ENCODE measurements at places on chromosomes 7 and 10. TPM values are rescaled to one million over a fixed set of nuclear protein-coding genes. Genes with fewer than 3 reads are reported as not detected.

- no peak for DNase-seq
Measured at GRCh38 chr10:28354511-28354910, 51.6 kb upstream of the MPP7 start.

GRCh38 chr7:45146531-45147379 is 10.8 kb upstream of the RAMP3 start:
- DNase-seq: no peak

ZNF804B gene
- total RNA-seq: not detected

DNA sequence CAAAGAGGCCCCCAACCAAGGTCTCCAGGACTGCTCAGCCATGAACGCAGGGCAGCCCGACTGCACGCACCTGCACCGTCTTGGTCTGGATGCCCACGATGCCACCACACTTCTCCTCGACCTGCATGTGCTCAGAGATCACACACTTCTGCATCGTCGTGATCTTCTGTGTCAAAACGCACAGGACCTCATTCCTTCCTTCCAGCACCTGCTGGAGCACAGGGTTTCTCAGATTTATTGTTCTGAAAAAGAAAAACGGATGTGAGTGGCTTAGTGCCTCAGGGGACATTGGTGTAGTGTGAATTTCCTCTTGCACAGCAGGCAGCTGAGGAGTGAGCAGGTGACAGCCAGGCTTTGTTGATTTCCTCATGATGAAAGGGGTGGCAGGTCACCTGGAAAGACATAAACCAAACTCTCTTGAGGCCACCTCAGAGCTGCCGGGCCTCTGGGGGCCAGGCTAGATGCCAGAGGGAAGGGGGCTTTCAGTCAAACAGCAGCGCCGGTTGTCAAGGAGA is 38.2 kb downstream of the GSDME start:
- DNase-seq: no peak

DNA sequence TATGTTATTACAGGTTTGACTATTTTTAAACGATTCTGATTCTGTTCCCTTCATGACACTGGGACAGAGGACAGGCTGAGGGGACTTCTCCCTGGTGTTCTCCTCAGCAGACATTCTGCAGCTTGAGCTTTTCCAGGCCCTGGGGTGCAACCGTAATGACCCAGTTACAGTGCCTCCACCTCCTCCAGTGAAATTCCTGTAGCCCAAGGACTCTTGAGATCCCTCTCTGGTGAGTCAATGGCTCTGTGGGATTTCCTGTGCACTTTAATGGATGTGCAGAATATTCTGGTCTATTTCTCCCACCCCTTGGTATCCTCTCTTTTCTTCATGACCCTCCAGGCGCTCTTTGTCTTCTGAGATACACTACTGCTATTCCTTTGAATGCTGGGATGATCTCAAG is 319.3 kb downstream of the INHBA start:
- no peak for DNase-seq

DNA sequence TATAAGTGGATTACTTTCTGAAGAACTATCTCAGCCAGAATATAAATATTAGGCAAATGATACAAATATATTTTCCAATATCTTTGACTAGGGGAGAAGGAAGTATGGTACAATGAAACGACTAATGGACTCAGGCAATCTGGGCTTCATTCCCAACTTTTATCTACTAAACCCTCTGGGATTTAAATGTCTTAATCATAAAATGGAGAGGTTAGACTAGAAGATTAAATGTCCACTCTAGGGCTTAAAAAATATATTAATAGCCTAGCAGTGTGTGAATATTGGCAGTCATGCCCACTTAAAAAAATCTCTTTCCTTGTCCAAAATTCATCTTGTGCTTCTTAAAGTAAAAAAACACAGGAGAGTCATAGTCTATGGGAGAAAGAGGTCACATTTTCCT is 98.3 kb downstream of the CTTNBP2 start:
- DNase-seq: no peak

- DNase-seq: no peak
Measured at GRCh38 chr7:85185424-85186082, 1.3 kb downstream of the SEMA3D start.

DNA sequence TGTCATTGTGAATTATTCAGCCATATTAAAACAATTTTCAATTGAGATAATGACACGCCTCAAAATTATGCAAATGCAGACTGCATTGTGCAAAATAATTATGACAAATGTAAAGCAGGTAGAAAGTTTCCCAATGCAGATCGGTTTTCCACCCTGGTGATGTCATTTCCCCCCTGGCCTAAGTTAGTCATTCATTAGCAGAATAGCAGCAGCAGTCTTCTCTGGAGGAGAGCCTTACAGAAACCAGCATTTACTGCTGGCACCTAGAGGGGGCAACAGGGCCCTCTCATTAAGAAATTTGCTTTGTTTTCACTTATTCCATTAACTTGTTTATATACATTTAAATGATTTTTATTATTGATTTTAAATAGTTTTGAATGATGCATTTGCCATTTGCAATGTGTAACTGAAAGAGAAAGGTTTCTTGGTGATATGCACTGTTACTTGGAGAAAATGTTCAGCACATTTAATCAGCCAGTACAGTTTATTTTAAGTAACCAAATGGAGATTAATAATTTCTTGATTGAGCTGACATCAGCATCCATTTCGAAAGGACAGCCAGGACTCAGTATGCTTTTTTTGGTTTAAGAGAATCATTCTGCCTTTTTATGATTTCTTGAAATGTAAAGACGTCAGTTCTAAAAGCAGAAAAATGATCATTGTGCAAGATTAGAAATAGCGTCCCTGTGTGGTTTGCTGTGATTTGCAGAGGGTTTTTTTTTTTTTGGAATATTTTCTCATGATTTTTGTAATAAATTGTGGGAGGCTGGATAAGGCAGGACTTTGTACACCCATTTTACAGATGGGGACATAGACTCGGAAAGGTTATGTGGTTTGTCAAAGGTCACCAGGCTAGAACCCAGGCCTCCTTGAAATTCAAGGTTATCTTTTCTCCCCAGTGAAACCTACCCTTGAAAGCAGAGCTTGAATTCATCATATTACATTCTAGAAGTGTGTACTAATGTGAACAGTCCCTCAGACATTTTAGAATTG is 3.5 kb downstream of the ARID5B start:
- peak; percentile 48 for DNase-seq

- DNase-seq: no peak
Measured at GRCh38 chr7:82617156-82617555, 173.6 kb upstream of the CACNA2D1 start.

SUMF2 gene
- total RNA-seq: 121 TPM

DNA sequence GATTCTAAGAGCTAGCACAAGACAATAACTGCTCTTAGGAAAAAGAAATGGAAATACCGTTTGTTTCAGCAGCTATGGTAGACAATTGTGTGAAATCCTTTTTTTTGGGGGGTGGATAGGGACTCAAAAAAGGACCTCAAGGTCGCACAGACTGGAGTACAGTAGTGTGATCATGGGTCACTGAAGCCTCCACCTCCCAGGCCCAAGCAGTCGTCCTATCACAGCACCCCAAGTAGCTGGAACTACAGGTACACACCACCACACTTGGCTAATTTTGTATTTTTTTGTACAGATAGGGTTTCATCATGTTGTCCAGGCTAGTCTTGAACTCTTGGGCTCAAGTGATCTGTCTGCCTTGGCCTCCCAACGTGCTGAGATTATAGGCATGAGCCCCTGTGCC is 33.9 kb downstream of the KMT2E start:
- DNase-seq: no peak

- no peak for DNase-seq
Measured at GRCh38 chr10:3057946-3058345, 9.4 kb upstream of the PFKP start.

SFXN2 gene
- 22.2 TPM for total RNA-seq

DNA sequence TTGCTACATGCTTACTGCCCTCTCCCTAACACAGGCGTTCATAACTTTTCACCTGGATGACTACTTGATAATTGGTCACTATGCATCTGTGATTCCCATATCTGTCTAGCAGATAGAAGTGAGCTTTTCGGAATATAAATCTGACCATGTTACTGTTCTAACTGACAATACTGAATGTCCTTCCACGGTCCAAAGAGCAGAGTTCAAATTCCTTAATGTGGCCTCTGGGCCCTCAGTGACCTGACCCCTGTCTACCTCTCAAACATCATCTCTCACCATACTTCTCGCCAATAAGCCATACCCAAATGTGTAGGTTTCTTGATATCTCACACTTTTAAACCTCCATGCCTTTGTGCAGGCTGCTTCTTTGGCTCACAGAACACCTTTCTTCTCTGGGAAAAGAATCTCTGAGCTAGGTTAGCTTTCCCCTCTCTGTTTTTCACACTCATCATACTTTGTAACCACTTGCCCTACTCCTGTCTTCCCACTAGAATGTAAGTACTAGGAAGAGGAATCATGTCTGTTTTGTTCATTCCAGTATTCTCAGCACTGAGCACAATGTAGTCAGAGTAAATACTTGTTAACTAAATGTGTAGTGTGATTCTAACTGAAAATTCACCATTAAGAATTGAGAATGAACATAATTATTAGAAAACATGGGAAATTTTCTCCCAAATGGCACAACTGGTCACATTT is 39.2 kb upstream of the LRRC17 start:
- no peak for DNase-seq

CNTNAP2 gene
- not detected for total RNA-seq

DNA sequence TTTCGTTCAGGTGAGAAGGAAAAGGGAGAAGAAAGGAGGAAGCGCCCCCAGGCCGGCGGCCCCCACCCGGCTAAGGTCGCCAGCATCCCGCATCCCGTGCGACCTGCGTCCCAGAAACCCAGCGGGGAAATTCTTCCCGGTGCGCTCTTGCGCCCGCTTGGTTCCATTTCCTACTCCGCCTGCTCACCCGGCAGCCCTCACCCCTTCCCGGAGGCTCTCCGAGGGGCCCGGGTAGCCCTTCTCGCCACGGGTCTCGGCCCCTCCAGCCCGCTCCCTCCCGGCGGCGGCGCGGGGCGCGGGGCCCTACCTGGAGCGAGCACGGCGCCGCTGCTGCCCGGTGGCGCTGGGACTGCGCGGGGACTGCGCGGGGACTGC is at the start of gene PRKCQ:
Gene PRKCQ (minus strand): TSS at position 373 of the 375 bp plus-strand sequence. CDS start 65,141 bp downstream, outside the sequence.
- DNase-seq: no peak

DNA sequence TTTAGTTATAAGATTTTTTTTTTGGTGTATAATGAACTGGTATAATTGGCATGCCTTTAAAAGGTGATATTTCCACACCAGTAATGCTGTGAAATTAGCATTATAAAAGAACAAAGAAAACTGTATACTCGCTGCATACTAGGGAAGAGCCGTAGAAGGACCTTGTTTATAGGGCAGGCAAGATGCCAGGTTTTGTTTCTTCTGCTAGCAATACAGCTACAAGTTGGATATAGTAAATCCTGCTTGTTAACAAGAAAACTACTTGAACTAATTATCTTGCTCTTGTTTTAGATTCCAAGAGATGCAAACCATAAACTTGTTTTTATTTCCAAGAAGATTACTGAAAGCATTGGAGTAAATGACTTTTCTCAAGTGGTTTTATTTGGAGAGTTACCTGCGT is 1.9 kb downstream of the DNAH11 start:
- DNase-seq: no peak

NRG3 gene
- not detected for total RNA-seq

GRCh38 chr10:33333260-33334101 is 986 bp downstream of the NRP1 start:
- peak; percentile 62 for DNase-seq

TACC2 gene
- total RNA-seq: not detected

- DNase-seq: no peak
Measured at GRCh38 chr7:29288181-29289091, 93.9 kb downstream of the CHN2 start.

- DNase-seq: no peak
Measured at GRCh38 chr10:31771331-31771831, 157.2 kb downstream of the ARHGAP12 start.

CPVL gene
- not detected for total RNA-seq

CPN1 gene
- not detected for total RNA-seq

DNA sequence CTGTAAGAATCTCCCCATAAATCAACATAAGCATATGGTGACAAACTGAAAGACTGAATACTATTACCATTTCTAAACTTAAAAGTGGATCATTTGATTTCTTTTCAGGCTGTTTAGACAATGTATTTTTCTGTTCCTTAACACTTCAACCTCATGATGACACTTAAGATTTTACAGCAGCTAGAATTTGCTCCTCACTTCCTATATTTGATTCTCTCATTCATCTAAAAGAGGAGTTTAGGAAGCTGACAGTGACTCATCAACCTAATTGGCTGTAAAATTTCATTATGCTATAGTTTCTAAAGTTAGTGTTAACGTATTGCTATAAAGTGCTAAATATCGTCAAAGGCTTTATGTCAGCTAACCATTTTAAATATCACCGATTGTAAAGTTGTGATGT is 478.7 kb downstream of the GRM8 start:
- DNase-seq: no peak

GRCh38 chr7:133349101-133349500 is 96.2 kb downstream of the EXOC4 start:
- DNase-seq: no peak
